ENCODE measurements at places on chromosomes 1 and 21.

DNA sequence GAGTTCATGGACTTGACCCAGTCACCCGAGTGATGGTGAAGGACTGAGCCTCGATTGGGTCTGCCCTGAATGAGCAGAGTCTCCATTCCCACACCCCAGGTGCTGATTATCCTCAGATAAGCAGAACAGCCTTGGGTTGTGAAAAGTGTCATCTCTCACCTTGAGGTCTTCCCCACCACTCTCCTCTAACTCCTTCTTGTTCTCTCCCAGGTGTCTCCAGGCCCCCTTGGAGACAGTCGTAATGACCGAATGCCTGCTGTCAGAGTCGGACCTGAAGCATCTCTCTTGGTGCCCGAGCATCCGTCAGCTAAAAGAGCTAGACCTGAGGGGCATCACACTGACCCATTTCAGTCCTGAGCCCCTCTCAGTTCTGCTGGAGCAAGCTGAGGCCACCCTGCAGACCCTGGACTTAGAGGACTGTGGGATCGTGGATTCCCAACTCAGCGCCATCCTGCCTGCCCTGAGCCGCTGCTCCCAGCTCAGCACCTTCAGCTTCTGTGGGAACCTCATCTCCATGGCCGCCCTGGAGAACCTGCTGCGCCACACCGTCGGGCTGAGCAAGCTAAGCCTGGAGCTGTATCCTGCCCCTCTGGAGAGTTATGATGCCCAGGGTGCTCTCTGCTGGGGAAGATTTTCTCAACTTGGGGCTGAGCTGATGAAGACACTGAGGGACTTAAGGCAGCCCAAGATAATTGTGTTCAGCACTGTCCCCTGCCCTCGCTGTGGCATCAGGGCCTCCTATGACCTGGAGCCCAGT lies 3.4 kb downstream of the PRAMEF12 start:
- no peak for DNase-seq

GRCh38 chr21:44426663-44427191 lies 28.6 kb upstream of the LRRC3 start:
- no peak for DNase-seq

DNA sequence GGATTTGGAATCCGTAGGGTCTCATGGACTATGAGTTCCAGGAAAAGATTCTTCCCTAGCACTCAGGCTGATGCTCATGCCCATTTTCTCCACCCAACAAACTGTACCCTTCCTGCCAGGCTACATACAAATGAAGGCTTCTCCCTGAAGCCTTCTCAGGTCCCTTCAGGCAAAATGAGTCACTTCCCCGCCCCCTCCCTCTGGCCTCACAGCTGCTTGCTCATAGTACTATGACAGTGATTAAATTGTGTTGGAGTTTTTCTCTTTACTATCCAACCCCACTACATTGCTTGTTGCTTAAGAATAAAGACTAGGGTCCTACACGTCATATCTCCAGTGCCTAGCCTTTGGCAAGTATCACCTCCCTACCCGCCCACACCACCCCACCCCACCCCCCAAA lies 207.6 kb upstream of the NFIA start:
- no peak for DNase-seq

GRCh38 chr1:78607334-78607927 lies 12.8 kb upstream of the IFI44L start:
- no peak for DNase-seq

- DNase-seq, result no peak
These were observed 45.3 kb downstream of the EIF2D start for GRCh38 chr1:206566999-206567398.

DNA sequence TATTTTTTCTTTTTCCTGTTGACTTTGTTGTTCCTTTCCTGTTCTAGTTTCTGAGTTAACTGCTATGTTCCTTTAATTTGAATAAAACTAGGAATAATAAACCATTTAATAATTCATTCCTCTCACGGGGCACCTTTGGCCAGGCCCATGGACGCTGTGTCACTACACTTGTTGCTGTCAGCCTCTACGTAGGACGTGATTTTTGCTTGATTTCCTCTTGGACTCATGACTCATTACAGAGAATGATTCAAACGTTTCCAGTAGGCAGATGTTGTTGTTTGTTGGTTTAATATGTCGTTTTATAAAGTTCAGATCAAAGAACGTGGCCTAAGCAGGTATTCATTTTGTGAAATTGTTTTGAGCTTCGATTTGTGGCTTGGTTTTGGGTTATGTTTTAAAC lies 9.1 kb upstream of the SLC19A1 start:
- no peak for DNase-seq

DNA sequence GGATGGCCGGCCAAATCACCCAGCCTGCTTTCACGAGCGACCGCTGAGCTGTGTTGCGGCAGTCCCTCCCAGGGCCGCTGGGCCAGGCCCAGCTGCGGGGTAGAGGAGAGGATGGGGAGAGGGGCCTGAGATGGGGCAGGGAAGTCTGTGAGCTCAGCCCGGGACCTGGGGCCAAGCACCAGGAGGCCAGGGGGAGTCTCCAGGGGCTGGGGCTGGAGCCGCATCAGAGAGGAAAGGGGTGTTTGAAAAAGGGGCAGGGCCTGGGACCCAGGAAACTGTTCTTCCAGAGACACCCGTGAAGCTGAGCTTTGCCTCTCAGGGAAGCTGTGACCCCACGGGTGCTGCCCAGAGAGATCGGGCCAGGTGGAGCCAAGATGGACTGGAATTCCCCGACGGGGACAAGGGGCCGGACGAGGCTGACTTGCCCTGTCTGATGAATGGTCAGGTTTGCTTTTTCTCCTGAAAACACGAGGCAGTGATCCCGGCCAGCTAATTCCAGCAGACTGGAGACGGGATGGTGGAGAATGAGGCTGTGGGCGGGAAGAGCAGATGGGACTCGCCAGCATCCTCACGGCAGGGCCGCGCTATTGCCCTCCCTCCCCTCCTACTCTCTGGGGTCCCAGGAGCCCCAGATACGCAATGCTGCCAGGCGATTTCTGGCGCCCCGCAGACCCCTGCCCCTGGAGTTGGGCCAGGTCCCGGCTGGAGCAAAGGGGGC lies 40.3 kb upstream of the COL18A1 start:
- no peak for DNase-seq

- no peak for DNase-seq
These were observed 75.1 kb downstream of the SIM2 start for GRCh38 chr21:36773995-36774394.

DNA sequence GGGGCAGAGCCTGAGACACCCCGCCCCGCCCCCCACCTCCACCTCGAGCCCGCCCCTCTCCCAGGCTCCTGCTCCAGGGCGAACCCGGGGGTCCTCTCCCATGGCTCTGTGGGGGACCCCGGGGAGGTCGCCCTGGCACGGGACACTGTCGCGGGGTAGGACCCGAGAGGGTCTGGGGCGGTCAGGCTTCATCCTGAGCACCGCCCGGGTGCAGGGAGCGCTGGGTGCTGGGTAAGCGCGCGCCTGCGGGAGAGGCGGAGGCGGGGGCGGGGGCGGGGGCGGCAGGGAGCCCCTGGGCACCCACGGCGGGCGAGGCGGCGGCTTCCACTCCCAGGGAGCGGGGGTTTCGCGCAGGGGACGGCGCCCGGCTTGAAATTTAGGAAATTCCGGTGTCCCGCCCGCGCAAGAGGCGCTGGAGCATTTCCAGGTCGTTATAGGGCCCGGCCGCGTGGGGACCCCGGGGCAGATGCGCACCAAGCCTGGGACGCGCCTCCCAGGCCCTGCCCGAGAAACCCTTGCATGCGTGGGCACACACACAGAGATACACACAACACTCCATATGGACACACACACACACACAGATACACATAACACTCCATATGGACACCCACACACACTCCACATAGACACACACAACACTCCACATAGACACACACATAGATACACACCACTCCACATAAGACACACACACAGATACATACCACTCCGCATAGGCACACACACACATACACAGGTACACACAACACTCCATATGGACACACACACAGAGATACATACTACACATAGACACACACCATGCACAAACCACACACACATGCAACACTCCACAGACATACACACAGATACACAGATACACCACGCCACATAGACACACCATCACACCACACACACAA lies 48.7 kb upstream of the SLC19A1 start:
- DNase-seq, result peak; percentile 63

DNA sequence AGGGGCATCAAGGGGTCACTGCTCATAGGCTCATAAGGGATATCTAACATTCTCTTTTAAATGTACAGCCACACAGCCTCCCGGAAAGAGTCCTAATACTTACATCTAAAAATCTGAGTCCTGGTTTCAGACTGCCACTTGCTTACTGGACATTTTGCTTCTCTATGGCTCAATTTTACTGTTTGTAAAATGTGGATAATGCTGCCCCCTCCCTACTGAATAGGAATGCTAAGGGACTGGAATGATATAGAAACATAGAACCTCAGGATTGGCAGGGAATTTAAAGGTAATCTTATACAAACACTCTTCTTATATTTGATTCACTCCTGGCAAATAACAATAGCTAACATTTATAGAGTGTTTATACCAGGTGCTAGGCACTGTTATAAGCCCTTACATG lies 910 bp upstream of the TNR start:
- DNase-seq, result no peak

GRCh38 chr1:175208773-175209492 lies 16.4 kb upstream of the KIAA0040 start:
- peak; percentile 82 for DNase-seq

GRCh38 chr1:18360251-18360650 lies 120.5 kb upstream of the KLHDC7A start:
- no peak for DNase-seq

DNA sequence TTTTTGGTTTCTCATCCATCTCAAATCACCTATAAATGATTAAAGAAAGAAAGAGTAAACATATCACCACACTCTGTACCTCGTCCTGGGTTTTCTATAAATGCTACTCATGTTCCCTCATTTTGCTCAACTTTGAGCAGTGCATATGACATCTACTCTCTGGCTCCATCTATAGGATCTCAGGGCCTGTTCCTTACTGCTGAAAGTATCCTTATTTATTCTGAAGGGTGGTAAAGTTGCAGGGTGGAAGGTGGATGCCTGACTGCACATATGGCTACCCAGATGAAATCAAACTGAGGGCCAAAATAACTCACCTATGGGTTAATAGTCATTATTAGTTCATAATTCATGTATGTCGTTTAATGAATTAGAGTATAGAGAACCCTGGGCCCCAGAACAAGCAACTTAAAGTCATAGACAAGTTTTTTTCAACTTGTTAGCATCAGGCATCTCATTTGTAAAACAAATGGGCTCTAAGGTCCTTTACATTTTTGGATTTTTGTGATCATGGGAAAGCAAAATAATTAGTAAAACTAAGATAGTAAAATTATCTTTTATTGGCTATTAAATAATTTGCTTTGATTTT lies 46.5 kb downstream of the NCF2 start:
- no peak for DNase-seq

DNA sequence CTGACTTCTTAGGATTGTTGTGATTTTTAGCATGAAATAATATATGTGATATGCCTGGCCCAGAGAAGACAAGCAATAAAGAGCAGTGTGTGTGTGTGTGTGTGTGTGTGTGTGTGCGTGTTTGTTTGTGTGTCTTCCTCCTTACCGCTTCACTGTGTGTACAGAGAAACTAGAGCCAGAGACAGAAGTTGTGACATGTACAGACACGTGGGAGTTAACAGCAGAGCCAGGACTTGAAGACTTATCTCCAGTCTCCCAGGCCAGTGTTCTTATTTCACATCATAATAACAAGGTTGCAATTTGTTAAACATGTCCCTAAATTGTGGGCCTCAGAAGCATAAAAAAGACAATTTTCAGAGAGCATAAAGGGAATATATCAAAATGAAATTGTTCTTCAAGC lies 192.0 kb upstream of the JUN start:
- no peak for DNase-seq

DNA sequence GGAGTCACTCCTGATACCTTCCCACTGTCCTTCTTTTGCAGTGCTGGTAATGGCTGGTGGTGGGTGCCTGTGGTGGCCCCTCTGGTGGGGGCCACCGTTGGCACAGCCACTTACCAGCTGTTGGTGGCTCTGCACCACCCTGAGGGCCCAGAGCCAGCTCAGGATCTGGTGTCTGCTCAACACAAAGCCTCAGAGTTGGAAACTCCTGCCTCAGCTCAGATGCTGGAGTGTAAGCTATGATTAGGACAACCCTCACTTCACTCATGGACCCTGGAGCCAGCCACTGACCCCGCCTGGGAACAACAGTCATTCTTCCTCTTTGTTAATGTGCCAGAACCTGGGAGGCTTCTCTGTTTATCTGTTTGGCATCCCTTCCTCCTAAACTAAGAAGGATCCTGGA lies 1.1 kb upstream of the ATP8B2 start:
- DNase-seq, result no peak

- DNase-seq, result no peak
These were observed 11.0 kb downstream of the SFPQ start for GRCh38 chr1:35181790-35182455.

DNA sequence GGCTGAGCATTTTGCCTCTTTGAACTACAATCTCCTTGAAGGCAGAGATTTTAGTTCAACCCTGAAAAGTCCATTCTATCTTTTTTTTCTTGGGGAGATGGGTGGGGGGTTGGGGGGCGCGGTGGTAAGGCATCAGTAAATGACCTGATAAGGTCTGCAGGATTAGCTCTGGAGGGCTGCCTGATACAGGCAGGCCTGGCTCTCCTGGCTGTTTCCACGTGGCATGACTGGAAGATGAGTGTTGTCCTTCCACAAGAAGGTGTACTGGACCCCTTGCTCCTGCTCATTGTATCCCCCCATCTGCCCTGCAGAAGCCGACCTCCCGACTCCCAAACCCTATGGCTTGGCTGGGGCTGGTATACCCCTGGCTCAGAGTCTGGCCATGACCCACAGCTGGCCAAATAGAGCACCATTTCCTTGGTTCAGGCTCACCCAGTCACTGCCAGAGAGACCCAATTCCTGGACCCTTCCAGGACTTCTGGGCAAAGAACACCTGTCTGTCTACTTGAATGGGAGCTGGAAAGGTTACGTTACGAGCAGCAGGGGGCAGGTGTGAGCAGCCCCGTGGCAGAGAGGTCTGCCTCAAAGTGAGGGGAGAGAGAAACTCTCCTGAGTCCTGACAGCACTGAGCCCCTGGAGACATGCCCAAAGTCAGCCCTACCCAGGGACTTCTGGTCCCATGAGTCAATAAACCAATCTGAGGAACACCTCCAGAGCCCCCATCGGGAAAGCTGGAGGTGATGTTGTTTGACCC lies 17.0 kb downstream of the DHRS3 start:
- DNase-seq, result peak; percentile 56

DNA sequence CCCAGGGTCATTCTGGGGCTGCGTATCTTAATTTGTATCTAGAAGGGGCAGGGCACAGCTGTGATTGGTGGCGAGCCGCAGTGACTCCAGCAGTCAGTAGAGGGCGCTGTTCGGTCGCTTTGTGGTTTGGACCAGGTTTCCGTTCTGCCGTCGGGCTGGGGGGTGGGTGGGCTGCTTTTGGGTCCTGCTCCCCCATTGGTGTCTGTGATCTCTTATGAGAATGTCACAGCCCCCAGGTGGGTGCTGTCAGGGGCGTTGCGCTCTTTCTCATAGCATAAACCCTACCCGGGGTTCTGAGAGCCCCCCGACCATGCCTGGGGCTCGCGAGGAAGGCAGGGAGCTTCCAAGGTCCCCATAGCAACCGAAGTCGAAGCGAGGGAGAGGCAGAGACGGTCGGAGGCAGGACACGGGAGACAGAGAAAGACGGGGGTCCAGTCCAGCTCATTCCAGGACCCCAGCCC lies 5.4 kb downstream of the TFF3 start:
- DNase-seq, result peak; percentile 62

Data from stimulated activated naive CD4-positive, alpha-beta T cell (primary cell).